Heart right ventricle (tissue), 16 donors: ENCODE measurements at places on chromosomes 5 and 9. TPM values are rescaled to one million over a fixed set of nuclear protein-coding genes. Genes with fewer than 3 reads are reported as not detected.
A peak's percentile ranks its signal among the peaks of the same experiment; 100 is the strongest.

The PCDHGB4 gene
- total RNA-seq, result 7.1 TPM

The THBS4 gene
- 43.1 TPM for total RNA-seq

The PCSK1 gene
- 0.37 TPM for total RNA-seq

The CER1 gene
- 0.35 TPM for total RNA-seq

The NDOR1 gene
- 4.6 TPM for total RNA-seq

The ACTBL2 gene
- not detected for total RNA-seq

The IFNA13 gene
- not detected for total RNA-seq

The TMC1 gene
- total RNA-seq, result 0.44 TPM

The SPATA24 gene
- 22.9 TPM for total RNA-seq

DNA sequence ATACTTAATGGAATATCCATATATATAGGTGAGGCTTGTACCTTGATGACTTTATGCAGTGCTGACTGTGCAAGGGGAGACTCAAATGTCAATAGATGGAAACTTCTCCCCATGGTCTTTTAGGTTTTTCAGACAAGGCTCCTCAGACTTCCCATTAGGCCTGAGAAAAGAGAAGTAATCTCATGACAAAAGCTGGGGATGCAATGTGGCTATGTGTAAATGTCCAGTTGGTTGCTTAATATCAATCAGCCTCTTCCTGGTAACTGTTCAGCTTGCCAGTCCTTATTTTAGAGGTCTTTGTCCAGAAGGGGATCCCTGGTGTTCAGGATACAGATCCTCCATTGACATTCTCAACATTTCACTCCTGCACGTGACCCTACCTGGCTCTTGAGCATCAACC is 621.1 kb upstream of the CDH18 start:
- no peak for DNase-seq

- no peak for DNase-seq
Measured at GRCh38 chr5:149441986-149442385, 62.9 kb upstream of the IL17B start.

- DNase-seq, result peak; percentile 38
Measured at GRCh38 chr9:92406477-92406876, 2.1 kb upstream of the OGN start.

GRCh38 chr5:57700072-57700471 is 217.5 kb upstream of the ACTBL2 start:
- DNase-seq, result no peak

DNA sequence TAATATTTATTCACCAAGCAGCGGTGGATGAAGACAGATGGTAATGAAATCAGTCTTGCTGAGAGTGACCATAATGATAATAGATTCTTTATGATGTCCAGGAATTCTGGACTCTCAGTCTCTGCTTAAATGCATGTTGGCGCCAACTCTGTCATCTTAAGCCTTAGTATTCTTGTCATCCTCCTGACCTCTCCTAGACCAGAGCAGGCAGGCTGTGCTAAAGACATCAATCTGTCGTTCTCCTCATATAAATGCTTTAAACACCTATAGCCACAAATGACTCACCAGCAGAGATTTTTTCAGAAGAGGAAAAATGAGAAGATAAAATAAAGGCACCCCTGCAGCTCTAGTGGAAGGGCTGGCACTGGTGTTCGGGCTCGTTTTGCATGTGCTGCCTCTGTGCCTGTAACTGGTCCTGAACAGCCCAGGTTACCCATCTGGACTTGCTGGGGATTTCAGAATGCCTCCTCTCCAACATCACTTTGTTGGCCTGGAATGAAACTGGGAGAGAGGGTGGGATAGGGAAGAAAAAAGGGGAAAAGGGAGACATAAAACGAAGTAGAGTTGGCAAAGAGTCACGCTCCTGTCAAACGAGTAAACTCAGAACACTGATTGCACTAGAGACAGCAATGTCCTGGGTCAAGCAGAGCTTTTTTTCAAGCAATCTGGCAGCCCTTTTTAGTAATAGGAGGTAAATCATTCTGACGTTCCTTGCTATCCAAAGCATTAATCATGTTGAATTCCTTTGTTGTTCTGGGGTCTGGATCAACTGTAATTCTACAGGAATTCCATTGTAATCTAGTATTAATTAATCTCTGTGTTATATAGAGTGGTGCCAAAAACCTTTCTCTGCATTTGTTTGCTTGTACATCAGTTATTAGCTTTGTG is 195.5 kb upstream of the CLINT1 start:
- DNase-seq, result no peak

GRCh38 chr5:50694027-50694590 is 27.7 kb downstream of the PARP8 start:
- no peak for DNase-seq

- no peak for DNase-seq
Measured at GRCh38 chr9:136740069-136740468, 2.7 kb downstream of the LCN10 start.

GRCh38 chr9:36959681-36960574 is 74.1 kb downstream of the PAX5 start:
- no peak for DNase-seq

DNA sequence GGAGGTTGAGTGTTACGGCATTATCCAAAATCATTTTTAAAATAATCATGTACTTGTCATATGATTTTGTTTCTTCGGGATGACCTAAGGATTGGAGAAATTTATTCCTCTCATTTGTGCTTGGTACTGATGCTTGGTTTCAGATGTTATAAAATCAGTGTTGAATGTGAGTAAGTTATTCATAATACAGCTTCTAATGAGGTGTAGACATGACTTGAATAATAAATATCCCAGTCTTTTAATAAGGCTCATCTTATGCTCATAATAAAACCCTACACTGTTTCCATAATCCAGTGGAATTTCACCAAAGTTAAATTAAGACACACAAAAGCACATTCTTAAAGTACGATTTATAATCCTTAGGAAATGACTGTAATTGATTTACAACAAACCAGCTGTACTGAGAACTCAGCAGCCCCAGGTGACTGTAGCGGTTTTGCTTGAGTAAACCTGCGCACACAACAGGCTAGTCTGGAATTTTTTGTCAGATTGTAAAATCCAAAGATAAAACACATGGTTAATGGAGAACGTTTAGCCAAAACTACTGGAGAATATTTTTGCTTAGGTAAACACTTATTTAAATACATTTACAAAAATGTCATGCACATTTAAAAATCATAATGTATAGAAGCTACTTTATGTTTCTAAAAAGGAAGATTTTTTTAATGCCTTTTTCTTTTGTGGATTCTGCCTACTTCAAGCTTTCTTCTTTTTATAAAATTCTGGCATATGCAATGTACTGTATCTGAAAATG is 609.8 kb upstream of the GRAMD2B start:
- no peak for DNase-seq

DNA sequence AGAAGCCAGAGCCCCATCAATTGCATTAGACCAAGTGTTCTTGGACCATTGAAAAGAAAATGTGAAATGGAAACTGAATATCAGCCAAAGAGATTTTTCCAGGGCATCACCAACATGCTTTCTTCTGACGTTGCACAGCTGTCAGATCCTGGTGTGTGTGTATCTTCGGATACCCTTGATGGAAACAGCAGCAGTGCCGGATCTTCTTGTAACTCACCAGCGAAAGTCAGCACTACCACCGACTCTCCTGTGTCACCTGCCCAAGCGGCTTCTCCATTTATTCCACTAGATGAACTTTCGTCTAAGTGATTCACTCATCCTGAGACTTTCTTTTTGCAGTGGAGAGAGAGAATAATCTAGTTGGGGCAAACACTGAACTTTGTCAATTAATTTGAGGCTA is 75.7 kb downstream of the PIP5K1B start:
- DNase-seq, result no peak

DNA sequence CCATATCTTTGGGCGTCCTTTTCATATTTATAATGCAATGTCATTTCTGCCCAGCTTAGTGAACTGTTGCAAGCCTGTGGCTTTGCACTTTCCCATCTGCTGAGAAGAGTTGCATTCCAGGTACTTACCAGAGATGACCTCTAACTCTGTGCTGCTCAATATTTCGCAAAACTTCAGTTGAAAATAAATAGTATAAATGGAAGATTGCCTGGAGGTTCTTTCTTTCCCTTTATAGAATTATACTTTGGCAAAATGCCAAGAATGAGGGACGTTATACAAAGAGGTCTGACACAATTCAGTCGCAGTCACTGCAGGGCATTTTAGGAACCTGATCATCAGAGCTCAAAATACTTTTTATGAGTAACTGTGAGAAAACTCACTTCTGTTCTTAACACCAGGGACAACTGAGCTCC is 18.9 kb upstream of the VLDLR start:
- DNase-seq, result no peak

- no peak for DNase-seq
Measured at GRCh38 chr5:80569086-80569960, 757 bp downstream of the ANKRD34B start.

DNA sequence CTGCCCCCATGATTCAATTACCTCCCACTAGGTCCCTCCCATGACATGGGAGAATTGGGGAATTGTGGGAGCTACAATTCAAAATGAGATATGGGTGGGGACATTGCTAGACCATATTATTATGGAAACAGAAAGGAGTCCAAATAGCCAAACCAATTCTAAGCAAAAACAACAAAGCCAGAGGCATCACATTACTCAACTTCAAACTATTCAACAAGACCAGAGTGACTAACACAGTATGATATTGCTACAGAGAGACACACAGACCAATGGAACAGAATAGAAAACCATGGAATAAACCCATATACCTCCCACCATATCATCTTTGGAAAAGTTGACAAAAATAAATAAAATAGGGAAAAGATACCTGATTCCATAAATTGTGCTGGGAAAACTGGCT is 710.5 kb upstream of the CDH9 start:
- no peak for DNase-seq

DNA sequence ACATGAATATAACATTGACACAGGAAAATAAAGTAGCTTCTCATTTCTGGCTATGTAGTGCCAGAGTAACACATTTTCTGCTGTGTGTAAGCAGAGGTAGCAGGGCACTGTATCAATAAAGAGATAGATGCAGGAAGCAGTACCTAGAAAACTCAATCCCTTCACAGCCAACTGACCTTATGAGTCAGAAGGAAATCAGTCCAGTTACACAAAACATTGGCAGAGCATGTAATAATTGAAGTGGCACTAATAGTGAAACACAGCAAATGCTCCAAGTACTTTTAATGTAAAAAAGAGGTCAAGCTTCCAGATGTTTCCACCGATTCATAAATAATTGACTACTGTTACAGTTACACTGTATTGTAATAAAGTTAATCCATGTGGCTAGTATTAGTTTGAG is 706.6 kb downstream of the EFNA5 start:
- DNase-seq, result no peak

DNA sequence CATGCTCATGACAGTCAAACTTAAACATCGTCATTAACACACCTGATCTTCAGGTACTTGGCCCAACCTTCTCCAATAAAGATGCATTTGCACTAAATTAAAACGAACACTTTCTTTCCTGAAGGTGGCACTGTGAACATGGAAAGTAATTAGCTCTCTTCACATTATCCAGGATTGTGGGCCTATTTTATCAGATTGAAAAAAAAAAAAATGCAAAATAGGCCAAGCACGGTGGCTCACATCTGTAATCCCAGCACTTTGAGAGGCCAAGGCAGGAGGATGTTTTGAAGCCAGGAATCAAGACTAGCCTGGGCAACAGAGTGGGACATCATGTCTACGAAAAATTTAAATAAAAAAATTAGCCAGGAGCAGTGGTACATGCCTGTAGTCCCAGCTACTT is 14.4 kb upstream of the CDC20B start:
- no peak for DNase-seq

DNA sequence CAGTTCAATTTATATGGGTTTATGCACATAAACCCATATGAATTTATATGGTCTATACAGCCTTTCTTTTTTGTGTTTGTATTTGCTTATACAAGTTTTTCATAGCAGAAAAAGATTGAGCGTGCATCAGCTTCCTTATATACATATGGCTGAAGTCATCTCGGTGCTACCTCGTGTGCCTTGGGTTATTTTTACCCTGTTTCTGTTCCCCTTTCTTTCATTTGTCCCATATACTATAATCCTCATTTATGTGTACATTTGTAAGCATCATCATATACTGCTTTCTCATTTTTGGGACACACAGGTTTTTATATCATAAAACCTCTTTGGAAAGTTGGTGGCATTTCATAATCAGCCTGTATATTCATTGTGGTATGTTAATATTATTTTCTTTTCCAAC is 107.8 kb upstream of the ADAMTSL1 start:
- DNase-seq, result no peak

DNA sequence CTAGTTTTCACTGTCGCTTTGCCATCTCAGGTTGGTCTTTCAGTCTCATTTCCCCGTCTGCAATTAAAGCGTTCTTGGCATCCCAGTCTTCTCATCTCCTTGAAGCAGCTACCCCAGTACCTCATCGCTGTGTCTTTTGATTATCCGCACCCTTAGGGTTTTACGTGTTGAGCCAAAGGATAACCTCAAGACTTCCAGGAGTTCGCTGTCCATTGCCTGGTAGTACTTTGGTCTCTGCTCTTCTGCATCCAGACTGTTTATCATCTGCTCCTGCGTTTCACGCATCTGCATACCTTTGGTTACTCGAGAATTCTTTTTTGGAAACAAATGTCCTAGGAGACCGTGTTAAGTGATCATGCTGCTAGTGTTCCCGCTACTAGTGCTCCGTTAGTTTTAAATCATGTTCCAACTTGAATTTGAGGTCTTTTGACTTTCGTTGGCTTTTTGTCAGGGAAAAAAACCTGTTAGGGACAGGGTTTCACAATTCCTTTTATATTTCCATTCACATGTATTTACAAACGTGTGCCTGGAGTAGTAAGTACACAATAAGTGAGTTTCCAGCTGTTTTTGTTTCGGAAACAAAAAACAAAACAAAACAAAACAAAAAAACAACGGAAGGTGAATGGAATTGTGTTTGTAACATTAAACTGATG is 888 bp downstream of the RABGAP1 start:
- no peak for DNase-seq

- no peak for DNase-seq
Measured at GRCh38 chr5:133565993-133566392, 46.3 kb downstream of the FSTL4 start.

GRCh38 chr5:35819026-35819425 is 37.7 kb upstream of the IL7R start:
- DNase-seq, result no peak

GRCh38 chr5:83099001-83099400 is 21.7 kb downstream of the XRCC4 start:
- DNase-seq, result no peak

GRCh38 chr5:10734037-10734709 is 26.9 kb downstream of the DAP start:
- DNase-seq, result no peak

DNA sequence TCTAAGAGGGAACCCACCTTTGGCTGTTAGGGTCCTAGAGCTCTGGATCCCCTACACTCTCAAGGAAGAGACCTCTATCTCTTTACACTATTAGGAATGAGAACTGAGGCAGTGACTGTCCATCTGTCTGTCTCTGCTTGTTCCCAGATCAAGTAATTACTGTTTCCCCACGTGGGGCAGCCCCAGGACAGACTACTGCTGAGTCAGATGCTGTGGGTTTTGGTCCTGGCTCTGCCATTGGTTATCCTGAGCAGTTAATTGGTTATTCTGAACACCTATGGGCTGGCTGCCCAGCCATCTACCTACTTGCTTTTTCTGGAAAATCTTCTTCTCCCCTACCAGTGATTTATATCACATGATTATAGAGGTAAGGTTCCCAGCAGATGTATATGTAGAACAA is 33.3 kb downstream of the FBXO10 start:
- DNase-seq, result no peak
